Effector memory CD4-positive, alpha-beta T cell (primary cell): ENCODE measurements at places on chromosomes 2 and 18.

DNA sequence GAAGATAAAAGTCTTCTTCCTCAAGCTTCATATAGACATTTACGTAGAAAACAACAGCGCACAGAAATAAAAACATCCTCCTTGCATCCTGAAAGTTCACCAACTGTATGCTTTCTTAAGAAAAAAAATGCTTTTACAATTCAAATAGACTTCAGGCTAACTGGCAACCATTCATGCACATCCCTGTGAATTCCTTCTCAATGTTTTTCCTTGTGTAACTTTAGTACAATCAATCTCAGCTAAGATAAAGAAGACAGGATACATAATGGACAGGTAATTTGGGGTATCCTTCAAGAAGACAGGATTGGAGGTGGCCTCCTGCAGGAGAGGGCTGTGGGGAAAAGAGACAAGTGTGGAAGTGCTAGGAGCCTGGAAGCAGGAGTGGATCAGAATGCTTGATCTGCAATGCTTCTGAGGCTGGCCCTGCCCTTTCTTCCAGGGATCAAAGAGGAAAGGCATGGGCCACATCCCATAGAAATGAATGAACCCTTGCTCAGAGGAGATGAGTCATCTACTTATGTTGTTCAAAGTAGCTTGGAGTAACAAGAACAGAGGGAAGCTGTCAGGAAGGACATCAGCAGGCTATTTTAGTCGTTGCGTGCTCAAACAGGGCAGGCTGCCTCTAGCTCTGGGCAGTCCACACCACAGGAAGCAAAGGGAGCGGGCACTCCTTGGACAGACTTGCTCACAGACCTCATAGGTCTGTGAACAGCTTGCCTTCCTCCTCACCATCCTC lies 126.6 kb downstream of the TMEM131 start:
- DNase-seq, result no peak

DNA sequence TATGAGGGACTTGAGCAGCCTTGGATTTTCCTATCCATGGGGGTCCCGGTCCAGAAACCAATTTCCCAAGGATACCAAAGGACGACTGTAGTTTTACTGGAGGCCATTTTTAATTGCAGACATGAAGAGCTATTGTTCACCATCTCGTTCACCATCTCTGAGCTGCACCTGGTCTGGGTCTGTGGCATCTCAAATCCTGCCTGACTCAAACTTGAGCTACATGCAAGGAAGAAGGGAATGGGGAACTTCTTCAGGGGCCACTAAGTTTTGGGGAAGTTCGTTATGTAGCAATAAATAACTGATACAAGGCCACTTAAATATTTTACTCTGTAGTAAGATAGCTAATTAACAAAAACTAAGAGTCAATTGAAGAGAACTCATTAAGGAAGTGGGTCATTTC lies 2.1 kb upstream of the SMCHD1 start:
- no peak for DNase-seq

GRCh38 chr18:41899535-41899934 lies 55.5 kb upstream of the PIK3C3 start:
- DNase-seq, result no peak

DNA sequence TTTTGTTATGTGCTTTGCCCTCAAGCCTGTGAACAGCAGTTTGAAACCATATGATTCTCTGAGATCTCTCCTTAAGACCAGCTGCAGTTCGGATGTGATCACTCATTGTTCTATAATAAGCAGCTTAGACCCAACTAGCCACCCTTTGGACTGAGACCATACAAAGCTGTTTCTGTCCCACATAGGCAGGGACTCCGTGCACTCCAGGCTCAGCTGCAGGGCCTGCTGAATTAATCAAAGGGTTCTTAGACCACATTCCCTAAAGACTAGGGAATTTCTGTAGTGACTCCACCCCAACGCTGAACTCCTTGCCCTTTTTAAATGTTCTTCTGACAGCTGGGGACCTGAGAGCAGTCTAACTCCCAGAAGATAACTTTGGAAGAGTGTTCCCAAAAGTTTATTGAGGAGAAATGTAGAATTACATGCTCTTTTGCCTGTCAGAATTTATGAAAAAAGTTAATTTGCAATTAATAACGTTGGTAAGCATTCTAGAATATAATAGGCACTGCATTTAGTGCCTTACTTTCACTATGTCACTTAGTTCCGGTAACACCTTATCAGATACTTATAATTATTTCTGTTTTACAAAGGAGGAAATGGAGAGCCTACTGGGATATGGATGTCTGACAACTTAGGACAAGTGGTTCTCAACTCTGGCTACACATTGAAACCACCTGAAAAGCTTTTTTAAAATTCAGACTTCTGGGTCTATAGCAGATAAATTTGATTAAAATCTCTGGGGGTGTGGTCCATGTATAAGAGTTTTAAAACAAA lies 42.3 kb downstream of the GULP1 start:
- no peak for DNase-seq

DNA sequence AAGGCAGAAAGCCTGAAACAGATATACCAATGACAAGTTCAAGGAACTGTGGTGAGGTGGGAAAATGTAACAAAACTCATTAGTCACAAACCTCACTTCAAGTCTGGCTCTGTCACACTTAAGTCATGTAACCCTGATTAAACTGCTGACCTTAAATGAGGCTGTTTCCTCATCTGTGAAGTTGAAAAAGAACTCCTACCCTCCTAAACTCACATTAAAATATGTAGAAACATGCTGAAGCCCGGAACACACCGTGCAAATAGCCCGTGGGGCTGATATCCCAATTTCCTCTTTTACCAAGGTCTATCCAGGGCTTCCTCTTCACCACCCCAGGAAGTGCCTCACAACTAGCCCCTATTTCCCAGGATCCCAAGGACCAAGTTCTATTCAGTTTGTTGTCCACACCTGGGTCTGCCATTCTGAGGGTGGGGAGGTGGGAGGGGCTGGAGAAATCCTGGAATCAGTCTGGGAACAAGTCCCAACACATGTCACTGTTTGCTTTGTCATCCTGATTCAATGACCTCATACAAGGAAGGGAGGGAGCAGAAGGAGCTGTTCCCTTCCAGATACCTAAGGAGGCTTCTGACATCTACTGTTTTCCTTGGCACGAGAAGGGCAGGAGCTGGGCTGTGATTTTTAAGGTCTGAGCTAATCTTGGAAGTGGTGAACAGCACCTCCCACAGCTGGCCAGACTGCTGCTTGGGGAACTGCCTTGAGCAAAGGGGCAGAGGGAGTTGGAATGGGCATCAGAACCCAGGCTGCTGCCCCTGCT lies 42.3 kb downstream of the SLC4A1AP start:
- DNase-seq, result no peak

GRCh38 chr2:142951190-142952007 lies 73.9 kb downstream of the KYNU start:
- DNase-seq, result no peak

DNA sequence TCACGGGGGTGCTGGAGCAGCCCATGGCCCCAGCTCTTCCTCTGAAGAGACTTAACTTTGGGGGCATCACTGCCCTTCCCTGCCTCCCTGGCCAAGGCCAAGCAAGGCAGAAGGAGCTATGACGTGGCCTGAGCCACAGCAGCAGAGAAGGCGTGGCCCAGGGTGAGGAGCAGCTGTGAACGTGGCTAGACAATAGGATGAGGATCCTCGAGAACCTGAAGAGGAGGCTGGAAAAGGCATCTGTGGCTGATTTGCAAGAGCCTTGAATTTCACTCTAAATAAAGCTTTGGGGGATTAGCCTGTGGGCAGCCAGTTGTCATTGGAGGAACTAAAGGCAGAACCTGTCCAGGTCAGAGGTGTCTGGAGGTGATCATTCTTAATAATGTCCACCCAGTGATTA lies 652.9 kb upstream of the ID2 start:
- DNase-seq, result no peak

GRCh38 chr2:79855264-79856006 lies 342.6 kb downstream of the CTNNA2 start:
- DNase-seq, result no peak

GRCh38 chr2:1557467-1557820 lies 144.2 kb downstream of the TPO start:
- DNase-seq, result no peak

GRCh38 chr2:201126308-201127151 lies 10.6 kb downstream of the CFLAR start:
- DNase-seq, result no peak

- no peak for DNase-seq
Observed at GRCh38 chr2:31525876-31526275, 54.9 kb downstream of the SRD5A2 start.

DNA sequence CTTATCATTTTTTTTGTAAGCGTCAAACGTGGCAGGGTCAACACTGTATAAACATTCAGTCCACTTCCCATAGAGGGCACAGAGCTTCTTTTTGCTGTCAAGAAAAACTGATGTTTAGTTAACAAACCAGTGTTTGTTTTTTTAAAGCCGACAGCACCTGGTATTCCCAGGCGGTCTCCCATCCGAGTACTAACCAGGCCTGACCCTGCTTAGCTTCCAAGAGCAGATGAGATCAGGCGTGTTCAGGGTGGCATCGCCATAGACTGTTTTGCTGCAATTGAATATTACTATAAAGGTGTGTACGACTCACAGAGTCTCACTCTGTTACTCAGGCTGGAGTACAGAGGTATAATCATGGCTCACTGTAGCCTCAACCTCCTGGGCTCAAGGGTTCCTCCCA lies 31.5 kb downstream of the CABYR start:
- DNase-seq, result no peak

- DNase-seq, result no peak
Observed at GRCh38 chr2:236568068-236568921, 1.3 kb upstream of the ACKR3 start.

- DNase-seq, result no peak
Observed at GRCh38 chr2:47003641-47004427, 88.2 kb upstream of the MCFD2 start.

GRCh38 chr2:110929528-110929927 lies 191.2 kb upstream of the BCL2L11 start:
- no peak for DNase-seq

GRCh38 chr2:27727257-27727656 lies 44.3 kb upstream of the MRPL33 start:
- no peak for DNase-seq

DNA sequence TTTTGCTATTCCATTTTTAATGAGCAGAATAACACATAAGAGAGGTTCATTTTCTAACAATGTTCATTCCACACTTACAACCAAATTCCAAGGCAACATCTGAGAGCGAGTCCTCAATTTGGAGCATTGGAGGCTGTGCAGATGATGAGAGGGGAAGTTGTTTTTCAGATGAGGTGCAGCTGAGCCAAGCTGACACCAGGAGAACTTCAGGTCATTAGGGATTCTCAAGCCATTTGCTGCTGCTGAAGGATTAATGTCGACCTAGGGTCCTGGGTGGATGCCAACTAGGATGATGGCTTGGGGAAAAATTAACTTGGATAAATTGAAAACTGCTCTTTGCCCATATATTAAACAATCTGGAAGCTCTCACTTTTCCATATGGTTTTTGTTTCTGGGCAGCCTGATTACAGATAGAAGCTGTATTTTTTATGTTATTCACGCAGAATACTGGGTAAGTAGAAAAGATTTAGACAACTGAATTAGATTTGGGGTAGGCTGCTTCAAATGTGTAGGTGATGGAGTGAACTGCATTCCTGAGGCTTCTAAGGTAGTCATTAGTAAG lies 206.4 kb upstream of the SLC39A10 start:
- DNase-seq, result no peak

DNA sequence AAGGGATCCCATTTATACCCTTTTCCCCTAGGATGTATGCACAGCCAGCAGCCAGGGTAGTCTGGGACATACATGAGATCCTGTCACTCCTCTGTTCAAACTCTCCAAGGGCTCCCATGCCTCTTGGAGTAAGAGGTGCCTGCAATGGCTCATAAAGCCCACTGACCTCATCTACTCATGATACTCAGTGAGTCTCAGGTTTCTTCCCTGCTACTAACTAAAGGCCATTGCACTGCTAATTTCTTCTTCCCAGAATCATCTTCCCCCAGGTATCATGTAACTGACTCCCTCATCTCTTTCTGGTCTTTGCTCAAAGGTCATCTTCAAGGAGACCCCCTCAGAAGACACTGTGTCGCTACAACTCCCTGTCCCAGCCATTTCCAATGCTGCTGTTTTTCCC lies 68.2 kb downstream of the CCBE1 start:
- no peak for DNase-seq

DNA sequence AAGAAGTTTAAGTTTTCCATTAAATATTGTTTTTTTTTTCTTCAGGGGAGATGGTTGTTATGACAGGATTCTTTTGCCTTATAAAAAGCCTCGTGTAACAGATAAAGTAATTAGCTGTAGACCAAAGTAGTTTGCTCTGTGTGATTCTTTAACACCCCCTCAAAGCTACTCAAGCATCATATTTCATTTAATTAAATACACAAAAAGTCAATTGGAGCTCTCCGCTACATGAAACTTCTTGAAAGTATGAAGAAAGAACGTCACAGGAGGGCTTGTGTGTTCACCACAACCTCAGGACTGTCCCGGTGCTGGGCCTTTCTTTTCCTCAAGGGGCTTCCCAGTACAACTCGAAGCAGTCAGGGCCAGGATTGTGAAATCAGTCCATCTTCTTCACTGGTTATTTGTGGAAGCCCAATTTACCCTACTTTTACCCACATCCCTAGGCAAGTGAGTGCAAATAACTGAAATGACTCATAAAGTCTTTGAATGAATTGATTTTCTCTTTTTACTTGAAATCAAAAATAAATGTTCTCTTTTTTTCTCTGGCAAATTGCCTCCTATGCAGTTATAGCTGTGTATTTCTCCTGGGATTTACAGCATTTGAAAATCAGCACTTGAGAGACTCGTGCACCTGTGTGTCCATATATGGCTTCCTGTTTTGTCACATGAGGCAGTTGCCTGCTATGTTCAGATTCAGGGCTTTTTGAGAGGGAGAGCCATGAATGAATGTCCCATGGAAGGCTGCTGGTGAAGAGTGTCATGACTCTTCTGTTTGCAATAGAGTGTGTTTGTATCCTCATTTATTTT lies 48.6 kb downstream of the LINC00305 start:
- DNase-seq, result no peak

DNA sequence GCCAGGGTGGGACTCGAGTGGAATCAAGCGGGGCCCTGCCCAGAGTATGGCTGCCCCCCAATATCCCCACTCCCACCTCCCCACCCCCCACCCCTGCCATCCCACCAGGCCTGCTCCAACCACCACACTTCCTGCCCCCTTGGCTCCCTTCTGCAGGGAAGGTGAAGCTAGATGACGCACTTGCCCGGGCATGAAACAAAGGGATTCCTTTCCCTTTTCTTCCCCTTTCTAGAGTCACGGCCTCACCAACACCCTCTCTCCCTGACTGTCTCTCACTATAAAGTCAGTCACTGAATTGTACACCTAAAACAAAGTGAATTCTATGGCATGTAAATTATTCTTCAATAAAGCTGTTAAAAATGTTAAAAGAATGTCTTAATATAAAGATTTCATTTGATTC lies 16.0 kb downstream of the ZBTB7C start:
- no peak for DNase-seq

- DNase-seq, result no peak
Observed at GRCh38 chr2:6109831-6110230, 417.6 kb downstream of the SOX11 start.
